ENCODE measurements at places on chromosomes 3 and 15. TPM values are rescaled to one million over a fixed set of nuclear protein-coding genes. Genes with fewer than 3 reads are reported as not detected.

The DUOX1 gene
- not detected for total RNA-seq

The ARPP19 gene
- 56.6 TPM for total RNA-seq

The ADAMTS7 gene
- total RNA-seq, result 0.18 TPM

The GOLGA8J gene
- not detected for total RNA-seq

The VGLL4 gene
- total RNA-seq, result 61.9 TPM

- H3K27ac ChIP-seq, result no peak overlapping the region
- DNase-seq, result no peak
- no peaks in the 10 kb centered on the region for H3K27me3 ChIP-seq
- no peaks in the 10 kb centered on the region for H3K4me1 ChIP-seq
- no peak overlapping the region for H3K4me3 ChIP-seq
These were observed 355.1 kb downstream of the GBE1 start for GRCh38 chr3:81406318-81406717.

DNA sequence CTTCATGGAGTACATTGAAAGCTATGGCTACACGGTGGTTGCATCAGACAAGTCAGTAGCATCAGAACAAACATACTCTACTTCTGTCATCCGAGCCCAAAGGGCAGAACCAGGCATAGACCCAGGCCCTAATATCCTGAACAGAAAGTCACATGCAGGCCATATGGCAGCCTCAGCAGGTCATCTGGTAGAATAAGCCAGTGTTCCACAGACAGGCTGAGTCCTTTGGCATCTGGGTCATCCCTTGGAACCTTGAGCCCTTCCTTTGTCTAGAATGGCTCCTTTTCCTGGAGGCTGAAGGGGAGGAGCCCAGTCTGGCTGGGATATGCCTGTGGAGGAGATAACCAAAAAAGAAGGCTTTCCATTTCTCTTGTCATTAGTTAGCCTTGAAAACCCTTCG, 29.2 kb downstream of the SEMA6D start:
- DNase-seq, result no peak
- no peak overlapping the region for H3K27ac ChIP-seq
- no peaks in the 10 kb centered on the region for H3K27me3 ChIP-seq
- peaks cover 3% of the 10 kb centered on the region for H3K4me1 ChIP-seq
- no peaks in the 10 kb centered on the region for H3K36me3 ChIP-seq

DNA sequence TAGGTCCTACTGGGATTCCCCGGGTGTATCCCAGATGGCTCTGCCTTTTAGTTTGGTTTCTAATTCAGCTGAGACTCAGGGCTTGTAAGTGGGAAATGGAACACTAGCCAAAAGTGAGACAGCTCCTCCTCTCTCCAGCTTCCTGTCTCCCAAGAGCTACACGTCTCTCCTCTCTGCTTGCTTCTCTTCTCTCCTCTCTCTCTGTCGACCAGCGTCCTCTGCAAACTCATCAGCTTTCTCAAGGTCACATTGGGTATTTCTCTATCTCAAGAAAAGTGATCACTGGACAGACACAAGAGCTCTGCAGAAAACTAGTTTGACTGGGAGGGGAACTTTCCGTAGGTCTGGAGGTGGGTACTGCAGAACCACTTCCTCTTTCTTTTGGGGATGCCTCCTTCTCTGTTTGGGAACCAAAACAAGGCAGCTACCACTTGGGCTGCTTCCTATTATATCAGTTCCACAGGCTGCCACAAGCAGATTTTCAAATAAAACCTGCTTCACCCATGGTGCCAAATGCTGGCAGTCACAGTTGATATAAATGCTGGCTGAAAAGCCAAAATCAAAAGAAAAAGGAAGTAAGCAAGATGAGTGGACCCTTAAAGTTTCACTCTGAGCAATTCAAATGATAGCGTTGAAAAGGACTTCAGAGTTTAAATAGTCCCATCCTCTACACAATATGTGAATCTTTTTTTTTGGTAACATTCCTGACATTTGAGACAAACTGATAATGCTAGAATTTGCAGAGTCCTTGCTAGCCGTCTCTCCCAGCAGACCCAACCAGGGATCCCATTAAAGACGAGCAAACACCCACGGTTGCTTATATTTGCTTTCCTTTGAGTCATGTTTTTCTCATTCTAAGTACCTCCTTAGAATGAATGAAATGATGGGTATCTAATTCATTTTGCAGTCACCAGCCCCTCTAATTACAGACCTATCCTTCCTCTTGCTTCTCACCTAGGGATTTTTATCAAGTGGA, 7.2 kb upstream of the DYNC1LI1 start:
- H3K36me3 ChIP-seq, result no peaks in the 10 kb centered on the region
- no peak for DNase-seq
- peak overlapping the region; percentile 62 for H3K27ac ChIP-seq
- H3K4me3 ChIP-seq, result no peak overlapping the region
- H3K4me1 ChIP-seq, result no peaks in the 10 kb centered on the region

DNA sequence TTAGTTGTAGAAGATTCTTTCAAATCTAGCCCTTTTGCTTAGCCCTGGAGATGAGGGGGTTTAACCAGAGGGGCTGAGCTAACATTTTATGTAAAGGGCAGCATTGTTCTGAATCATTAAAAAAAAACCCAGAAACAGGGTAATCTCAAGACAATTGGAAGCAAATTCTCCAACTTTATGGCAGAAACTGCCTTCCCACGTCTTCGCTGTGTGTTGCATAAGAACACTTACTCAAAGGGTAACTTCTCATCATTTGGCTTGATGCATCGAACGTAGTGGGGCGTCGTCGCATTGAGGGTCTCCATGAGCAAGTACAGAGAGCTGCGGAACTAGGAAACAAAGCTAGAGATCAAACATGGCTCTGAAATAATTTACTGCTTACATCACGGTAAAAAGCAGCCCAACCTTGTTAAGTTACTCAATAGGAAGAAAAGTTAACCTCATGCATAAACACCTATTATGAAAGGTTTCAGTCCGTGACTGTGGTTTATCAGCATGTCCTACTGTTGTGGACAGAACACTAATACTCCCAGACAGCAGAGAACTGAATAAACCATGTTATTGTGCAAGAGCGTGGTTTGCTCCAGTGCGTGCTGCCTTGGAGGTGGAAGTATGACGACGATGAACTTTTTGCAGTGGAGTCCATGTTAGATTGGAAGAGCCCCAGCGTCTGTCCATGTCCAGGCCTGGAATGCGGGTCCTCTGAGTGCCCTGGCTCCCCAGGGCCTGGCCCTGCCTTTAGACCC, 48.7 kb downstream of the MYO5C start:
- H3K4me1 ChIP-seq, result no peaks in the 10 kb centered on the region
- no peak for DNase-seq
- H3K27me3 ChIP-seq, result no peaks in the 10 kb centered on the region
- no peaks in the 10 kb centered on the region for H3K36me3 ChIP-seq

- H3K4me1 ChIP-seq, result no peaks in the 10 kb centered on the region
- H3K27me3 ChIP-seq, result no peaks in the 10 kb centered on the region
- H3K4me3 ChIP-seq, result no peak overlapping the region
- peak overlapping the region; percentile 13 for H3K27ac ChIP-seq
- H3K36me3 ChIP-seq, result no peaks in the 10 kb centered on the region
- DNase-seq, result peak; percentile 69
These were observed 29.6 kb upstream of the RPL32 start for GRCh38 chr3:12870942-12871341.

- H3K27me3 ChIP-seq, result no peaks in the 10 kb centered on the region
- no peak overlapping the region for H3K27ac ChIP-seq
- no peak overlapping the region for H3K4me3 ChIP-seq
- H3K36me3 ChIP-seq, result no peaks in the 10 kb centered on the region
These were observed 133.1 kb upstream of the LRRN1 start for GRCh38 chr3:3665961-3666640.

DNA sequence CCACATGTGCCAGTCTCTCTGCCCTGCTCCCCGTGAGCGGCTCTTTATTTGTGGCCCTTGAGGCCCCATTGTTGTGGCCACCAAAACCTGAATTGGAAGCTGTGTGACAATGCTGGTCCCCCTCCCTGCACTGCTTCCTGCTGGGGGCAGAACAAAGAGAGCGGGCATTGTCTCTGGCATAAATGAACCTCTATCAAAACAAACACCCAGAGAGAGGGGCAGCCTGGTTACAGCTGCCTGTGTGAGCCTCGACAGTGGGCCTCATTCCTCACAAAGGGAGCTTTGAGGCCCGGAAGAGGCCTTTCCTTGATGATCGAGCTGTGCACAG, 152.9 kb downstream of the IGF1R start:
- H3K27ac ChIP-seq, result peak overlapping the region; percentile 29
- no peaks in the 10 kb centered on the region for H3K36me3 ChIP-seq
- no peaks in the 10 kb centered on the region for H3K27me3 ChIP-seq
- DNase-seq, result no peak
- H3K4me3 ChIP-seq, result no peak overlapping the region
- peaks cover 9% of the 10 kb centered on the region for H3K4me1 ChIP-seq

GRCh38 chr3:188819939-188820338, 351.8 kb upstream of the TPRG1 start:
- no peak overlapping the region for H3K4me3 ChIP-seq
- peak overlapping the region; percentile 1 for H3K27ac ChIP-seq
- no peak for DNase-seq
- no peaks in the 10 kb centered on the region for H3K4me1 ChIP-seq
- H3K27me3 ChIP-seq, result no peaks in the 10 kb centered on the region

GRCh38 chr15:55630858-55631257, 42.7 kb upstream of the PYGO1 start:
- H3K4me1 ChIP-seq, result no peaks in the 10 kb centered on the region
- H3K27ac ChIP-seq, result no peak overlapping the region
- DNase-seq, result no peak
- no peaks in the 10 kb centered on the region for H3K27me3 ChIP-seq
- no peak overlapping the region for H3K4me3 ChIP-seq

DNA sequence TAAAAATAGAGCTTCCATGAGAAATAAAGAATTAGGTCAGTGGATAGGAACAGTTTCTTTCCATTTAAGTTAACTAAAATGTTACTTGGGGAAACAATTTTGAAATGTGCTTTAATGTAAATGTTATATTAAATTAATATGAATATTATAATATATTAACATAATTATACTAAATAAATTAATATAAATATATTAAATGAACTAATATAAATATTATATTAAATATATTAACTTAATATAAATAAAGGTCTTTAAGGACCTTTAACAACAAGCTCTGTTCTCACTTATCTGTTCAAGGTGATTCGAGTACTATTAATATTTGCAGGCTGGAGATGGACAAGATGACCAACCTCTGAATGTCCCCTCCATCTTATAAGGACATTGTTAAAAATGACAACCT, 100.6 kb downstream of the MAGI1 start:
- H3K4me3 ChIP-seq, result no peak overlapping the region
- no peak for DNase-seq
- H3K4me1 ChIP-seq, result peaks cover 6% of the 10 kb centered on the region

DNA sequence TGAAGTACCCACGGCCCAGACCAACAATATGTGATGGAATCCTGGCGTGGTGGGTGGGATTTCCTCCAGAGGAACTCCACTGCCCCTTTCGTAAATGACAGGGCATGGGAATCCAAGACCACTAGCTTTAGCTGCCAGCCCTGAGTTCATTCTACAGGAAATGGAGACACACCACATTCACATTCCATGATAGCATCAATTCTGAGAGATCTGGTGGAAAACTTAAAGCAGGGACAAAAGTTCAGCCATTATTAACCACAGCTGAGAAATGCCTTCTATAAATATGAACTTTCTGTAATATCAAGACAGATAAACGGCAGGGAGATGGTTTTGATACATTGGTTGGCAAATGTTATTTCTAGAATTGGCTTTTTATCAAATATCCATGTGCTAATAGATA, 98.2 kb downstream of the FBN1 start:
- H3K36me3 ChIP-seq, result no peaks in the 10 kb centered on the region
- H3K4me3 ChIP-seq, result no peak overlapping the region
- H3K4me1 ChIP-seq, result no peaks in the 10 kb centered on the region
- no peaks in the 10 kb centered on the region for H3K27me3 ChIP-seq
- DNase-seq, result no peak

- DNase-seq, result no peak
- no peaks in the 10 kb centered on the region for H3K36me3 ChIP-seq
- no peak overlapping the region for H3K27ac ChIP-seq
These were observed 5.0 kb downstream of the RPLP1 start for GRCh38 chr15:69457304-69458280.

DNA sequence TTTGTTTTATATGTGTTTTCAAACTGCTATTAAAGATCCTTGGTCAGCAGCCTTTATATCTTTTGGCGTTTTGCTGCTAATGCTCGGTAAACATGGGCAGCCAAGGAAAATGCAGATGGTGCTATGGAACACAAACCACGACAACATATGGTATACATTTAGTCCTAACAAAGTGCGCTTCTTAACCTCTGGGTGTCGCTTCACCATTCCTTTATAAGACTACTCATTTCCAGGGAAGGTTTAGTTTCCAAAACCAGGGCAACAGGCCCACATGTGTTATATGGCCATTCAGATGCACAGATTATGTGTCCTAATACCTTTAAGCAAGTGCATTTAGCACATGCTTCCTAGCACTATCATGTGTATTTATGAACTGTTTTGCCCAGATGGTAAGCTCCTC, 14.7 kb downstream of the SHOX2 start:
- no peak overlapping the region for H3K4me3 ChIP-seq
- no peak overlapping the region for H3K27ac ChIP-seq
- no peaks in the 10 kb centered on the region for H3K27me3 ChIP-seq
- no peak for DNase-seq
- H3K4me1 ChIP-seq, result no peaks in the 10 kb centered on the region

All from Peyer's patch (tissue), 4 donors.